ENCODE measurements at places on chromosomes 2 and 18.
A peak's percentile ranks its signal among the peaks of the same experiment; 100 is the strongest.

DNA sequence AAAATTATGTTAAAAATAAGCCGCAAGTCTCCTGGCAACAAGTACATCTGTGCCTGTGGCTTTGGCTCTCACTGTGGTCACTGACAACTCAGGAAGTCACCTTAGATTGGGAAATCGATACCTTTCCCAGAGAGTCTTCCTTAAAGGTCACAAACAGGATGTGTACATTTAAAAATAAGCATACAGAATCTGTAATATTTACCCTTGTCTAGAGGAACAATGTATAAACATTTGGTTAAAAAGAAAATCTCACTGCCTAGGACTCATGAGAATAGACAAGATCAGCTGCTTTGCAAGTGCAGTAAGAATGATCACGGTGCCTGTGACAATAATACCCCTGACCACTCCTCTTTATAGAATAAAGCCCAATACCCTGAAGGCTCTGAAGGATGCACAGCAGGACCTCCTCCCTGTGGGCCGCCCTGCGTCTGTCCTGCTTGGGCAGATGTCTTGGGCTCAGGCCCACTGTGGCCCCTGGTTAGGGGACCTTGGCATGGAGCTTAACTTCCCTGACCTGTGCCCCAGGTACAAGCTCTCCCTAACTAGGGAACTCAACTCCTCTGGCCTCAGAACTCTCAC is 98.0 kb upstream of the MGAT4A start:
- no peak for DNase-seq

GRCh38 chr2:112154246-112155117 is 16.3 kb downstream of the FBLN7 start:
- DNase-seq: no peak

DNA sequence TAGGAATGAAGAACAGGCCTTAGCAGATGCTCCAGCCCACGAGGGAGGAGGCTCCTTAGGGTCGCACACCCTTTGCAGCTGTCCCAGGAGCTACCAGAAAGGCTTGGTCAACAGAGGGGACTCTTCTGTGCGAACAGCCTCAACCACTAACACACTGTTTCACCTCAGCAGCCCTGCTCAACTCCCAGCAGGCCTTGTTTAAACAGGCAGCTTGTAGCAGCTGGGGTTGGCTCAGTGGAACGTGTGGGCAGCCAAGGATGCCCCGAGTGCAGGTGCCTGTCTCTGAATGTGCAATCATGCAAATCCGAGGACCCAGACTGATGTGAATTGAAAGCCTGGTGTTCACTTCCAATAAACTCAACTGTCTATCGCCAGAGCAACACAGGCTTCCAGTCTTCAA is 88.7 kb upstream of the CXCR4 start:
- DNase-seq: peak; percentile 70

- no peak for DNase-seq
Measured at GRCh38 chr2:226720948-226721347, 78.7 kb downstream of the IRS1 start.

DNA sequence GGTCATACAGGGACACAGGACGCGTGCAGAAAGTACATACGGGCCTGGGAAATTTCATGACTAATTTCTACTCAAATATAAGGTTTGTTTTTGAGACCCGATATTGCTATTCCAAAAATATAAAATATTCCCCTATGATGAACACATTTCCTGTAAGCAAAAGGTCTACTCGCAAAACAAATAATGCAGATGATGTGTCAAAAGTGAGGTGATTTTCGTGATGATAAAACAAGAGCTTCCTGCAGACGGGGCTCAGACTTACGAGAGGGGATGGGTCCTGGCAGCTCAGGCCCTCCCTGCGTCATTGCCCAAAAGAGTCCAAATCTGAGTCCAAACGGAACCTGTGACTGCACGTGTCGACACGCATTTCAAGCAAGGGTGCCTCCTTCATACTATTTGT is 62.7 kb downstream of the MBP start:
- DNase-seq: no peak

DNA sequence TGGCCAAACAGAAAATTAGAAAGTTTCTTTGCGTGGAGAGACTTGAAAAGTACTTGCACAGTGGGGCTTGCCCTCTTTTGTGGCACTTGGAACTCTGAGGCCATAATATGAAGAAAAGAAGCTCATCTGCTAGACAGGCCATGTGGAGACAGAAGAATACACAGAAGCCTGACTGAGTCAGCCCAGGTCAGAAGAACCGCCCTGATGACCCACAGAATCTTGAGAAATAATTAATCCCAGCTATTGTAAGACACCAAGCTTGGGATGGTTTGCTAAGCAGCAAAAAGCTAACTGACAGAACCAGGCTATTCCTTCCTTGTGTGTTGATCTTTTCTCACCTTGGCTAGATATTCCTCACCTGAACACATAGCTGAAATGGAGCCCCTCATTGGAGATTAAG is 33.7 kb downstream of the G6PC2 start:
- DNase-seq: no peak

GRCh38 chr18:76410033-76410432 is 85.0 kb downstream of the ZNF516 start:
- no peak for DNase-seq

DNA sequence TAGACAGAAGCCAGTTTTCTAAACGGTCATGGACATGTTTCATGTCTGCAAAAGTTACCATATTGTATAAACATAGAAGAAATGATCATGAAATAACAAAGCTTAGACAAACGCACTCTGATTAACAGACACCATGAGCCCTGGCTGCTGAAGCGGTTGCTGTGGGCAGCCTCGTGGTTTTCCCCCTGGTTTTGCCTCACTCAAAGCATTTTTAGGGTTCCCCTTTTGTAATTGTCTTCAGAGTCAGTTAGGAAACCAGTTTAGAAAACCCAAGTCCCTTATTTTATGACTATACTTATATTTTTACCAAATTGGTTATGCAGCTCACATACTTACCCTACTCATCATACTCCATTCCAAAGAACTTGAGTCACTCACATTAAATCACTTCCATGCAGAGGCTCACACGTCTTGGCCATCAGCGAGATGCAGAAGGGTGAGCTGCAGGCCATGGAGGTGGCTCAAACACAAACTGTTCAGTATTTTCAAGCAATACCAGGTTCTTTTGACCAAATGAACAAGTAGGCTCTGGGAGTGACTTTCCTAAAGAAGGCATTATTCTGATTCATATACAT is 105.6 kb upstream of the SALL3 start:
- DNase-seq: no peak

DNA sequence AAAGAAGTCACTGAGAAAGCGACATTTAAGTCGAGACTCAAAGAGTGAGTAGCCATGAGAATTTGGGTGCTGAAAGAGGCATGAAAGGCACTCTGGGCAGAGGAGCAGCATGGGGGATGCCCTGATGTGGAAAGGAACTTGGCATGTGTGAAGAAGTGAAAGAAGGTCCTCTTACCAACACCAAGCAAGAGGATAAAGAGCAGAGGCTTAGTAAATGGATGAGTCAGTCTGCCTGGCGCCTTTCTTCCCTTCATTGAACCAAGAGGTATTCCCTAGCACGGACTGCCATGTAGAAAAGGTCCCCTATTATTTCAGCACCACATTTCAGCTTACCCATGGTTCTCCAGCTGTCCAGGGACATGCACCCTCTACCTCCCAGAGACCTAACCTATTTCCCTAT is 221.1 kb upstream of the NRP2 start:
- no peak for DNase-seq

DNA sequence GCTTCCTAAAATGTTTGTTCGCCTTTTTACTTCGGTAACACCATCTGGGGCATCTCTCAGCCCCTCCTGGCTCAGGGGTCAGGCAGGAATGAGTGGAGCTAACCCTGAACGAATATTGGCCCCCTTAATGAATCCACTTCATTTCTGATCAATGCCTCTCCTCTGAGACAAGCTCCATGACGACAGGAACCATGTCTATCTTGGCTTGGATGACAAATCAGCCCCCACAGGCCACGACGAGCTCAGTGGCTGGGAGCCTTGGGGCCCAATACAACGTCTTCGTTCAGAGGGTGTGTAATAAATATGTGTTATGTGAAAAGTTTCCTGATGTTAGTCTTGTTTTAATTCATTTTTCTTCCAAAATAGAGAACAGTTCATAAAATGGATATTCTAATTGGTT is 133.0 kb downstream of the COL6A3 start:
- no peak for DNase-seq

GRCh38 chr2:170742896-170743529 is 27.2 kb upstream of the ERICH2 start:
- DNase-seq: no peak
